ENCODE measurements at places on chromosomes 2 and 18.

DNA sequence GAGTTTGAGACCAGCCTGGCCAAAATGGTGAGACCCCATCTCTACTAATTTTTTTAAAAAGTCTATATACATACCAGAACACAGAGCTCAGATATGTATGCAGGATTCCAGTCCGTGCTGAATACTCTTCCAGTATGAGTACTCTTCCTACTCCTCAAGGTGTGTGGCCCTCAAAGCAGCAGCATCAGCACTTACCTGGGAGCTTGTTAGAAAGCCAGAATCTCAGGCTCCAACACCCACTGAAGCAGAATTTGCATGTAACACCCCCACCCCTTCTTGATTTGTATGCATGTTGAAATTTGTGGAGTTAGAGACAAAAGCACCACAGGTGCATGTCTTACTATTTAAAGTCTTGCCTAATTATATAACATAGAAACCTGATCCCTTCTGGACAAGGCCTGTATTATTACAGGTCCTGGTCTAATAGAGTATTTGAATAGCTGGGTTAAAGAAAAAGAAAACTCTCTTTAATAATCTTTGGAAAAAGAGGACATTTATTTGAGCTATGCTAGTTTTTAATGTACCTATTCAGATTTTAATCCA is 50.3 kb upstream of the NFE2L2 start:
- DNase-seq: no peak

GRCh38 chr2:19123556-19123955 is 234.9 kb downstream of the OSR1 start:
- no peak for DNase-seq

GRCh38 chr2:38074058-38074763 is 1.7 kb downstream of the CYP1B1 start:
- DNase-seq: no peak

DNA sequence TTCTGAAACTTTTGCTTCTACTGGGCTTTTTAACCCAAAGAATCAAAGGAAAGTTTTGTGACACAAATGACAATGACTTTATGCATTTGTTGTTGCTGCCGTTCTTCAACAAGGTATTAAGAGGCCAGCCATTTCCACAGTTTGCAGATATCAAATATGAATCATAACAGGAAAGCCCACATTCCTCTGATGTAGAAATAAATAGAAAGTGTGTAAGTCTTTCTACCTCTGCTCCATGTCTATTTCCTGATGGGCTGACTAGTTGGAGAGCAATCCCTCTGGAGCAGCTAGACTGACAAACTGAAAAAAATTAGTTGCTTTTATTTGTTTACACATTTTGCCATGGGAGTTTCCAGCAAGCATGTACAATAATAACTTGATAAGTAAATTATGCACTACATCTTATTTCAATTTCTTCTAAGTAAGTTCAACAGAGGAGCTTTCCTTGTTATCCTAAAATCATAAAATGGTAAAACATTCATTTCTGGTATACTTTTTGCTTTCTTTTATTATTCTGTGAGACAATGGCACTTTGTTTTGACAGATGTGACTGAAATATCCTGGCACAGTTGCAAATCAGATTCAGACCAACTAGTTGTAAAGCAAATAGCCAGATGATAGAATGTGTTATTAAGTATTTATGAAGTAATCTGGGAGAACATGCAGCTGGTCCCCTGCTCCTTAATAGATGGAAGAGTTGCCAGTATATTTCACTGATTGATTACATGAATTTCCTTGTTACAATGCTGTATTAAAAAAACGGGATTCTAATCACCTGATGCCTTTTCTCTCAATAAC is 266.7 kb downstream of the METTL4 start:
- no peak for DNase-seq

DNA sequence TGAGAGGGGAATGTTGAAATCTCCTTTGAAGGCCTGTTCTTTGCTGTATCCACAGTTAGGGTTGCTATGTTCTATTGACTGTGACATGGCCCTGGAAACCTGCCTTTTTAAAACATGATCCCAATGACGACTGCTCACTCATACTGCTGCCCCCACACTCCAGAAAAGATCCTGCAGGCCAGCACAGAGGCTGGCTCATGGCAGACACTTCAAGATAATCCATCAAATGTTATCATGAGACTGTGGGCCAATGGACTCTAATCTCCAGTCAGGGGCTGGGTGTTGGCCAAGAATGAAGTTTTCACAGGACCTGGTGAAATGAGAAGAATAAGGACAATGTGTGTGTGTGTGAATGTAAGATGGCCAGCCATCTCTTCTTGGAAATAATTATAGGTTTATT is 59.0 kb upstream of the THOC1 start:
- no peak for DNase-seq

DNA sequence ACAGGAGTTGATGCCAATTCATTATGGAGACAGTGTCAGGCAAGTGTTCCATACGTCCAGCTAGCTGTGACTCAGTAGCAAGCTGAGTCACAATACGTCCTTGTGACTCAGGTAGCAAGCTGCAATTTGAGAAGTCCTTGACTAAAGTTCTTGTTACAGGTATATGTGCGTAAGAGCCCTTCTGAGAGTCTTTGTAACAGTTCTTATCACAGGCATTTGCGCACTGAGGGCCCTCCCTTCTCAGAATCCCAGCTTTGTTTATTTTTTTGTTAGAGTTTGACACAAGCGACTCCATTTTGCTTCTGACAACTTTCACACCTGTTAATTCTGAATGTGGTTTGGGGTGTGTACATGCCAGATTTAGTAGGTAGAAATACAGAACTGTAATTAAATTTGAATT is 20.1 kb upstream of the ACMSD start:
- DNase-seq: no peak
